ENCODE measurements at places on chromosomes 2 and 18.

- DNase-seq: no peak
These were observed 19.3 kb downstream of the GPD2 start for GRCh38 chr2:156455361-156455975.

GRCh38 chr18:58894930-58895329, 30.3 kb downstream of the ZNF532 start:
- DNase-seq: no peak

DNA sequence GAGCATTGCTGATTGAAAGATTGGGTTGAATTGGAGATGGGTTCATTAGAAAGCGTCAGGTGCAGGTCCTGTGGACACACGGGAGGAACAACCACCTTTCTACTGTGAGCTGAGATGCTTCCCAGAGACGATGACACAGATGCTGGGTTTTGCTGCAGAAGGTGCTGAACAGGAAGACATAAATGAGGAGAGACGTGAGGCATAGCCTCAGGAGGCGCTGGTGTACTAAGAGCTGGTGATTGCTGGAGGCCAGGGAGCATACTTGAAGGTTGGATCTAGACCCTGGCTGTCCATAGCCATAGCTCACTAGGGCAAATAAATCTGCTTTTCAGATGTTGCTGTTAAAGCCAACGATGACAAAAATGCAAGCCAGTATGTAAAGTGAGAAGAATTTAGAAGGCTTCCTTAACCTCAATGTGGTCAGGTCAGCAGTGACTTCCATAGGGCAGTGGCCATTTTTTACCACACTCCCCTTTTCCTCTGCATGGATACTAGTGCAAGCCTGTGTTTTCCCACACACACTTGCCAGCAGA, 153.7 kb downstream of the SOX11 start:
- DNase-seq: no peak

DNA sequence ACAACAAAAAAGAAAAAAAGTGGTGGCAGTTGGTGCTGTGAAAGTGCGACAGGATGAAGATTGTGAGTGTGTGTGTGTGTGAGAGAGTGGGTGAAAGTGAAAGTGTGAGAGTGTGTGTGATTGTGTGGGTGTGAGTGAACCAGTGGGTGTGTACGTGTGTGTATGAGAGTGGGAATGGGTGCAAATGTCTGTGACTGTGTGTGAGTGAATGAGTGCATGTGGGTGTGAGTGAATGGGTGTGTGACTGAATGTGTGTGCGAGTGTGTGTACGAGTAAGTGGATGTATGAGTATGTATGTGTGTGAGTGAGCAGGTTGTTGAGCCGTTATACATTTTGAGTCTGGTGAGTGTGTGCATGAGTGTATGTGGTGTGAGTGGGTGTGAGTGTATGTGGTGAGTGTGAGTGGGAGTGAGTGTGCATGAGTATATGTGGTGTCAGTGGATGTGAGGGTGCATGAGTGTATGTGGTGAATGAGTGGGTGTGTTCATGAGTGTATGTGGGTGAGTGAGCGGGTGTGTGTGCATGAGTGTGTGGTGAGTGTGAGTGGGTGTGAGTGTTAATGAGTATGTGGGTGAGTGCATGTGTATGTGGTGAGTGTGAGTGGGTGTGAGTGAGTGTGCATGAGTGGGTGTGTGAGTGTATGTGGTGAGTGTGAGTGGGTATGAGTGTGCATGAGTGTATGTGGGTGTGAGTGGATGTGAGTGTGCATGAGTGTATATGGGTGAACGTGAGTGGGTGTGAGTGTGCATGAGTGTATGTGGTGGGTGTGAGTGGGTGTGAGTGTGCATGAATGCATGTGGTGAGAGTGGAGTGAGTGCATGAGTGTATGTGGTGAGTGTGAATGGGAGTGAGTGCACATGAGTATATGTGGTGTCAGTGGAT, 69.3 kb upstream of the HPCAL1 start:
- DNase-seq: no peak

DNA sequence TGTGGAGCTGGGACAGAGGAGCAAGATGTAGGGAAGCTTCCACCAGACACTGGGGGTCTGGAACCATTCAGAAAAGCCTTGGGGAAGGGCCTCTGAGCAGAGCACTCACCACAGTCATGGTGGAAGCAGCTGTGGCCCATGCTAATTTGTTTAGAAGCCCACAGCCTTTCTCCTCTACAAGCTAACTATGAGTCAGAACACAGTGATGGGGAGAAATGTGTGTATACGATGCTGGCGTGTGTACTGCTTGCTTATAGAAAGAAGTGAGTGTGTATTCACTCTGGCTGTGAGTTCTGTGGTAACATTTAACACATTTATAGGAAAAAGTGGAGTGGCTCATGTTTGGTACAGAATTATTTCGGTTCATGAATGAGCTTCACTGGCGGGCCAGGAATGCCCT, 157.0 kb upstream of the ACAA2 start:
- DNase-seq: no peak

- DNase-seq: no peak
These were observed 50.4 kb downstream of the ZDBF2 start for GRCh38 chr2:206324869-206325268.

GRCh38 chr2:105447476-105447875, 48.6 kb upstream of the FHL2 start:
- no peak for DNase-seq

DNA sequence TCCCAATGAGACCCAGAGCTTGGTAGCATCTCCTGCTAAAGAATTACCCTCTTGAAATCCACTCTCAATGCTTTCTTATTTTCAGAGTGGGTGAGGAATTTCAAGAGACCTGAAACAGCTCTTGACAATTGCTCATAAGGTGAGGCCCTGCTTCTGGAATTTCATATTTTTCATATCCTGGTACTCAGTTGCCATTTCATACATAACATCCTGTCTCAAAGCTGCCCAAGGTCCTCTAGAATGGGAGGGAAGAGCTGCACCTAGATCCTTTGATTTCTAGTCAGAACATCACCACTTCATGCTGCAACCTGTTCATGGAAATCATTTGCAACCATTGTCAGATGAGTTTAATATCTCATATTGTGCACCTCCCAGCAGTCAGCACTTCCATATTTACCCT, 404.8 kb upstream of the GALNT5 start:
- no peak for DNase-seq

Data from stimulated activated CD8-positive, alpha-beta memory T cell treated with anti-CD3 and anti-CD28 coated beads, Interleukin-4, amount 100 ng/mL, for 48 hours (primary cell).